ENCODE measurements at places on chromosomes 2 and 18. TPM values are rescaled to one million over a fixed set of nuclear protein-coding genes. Genes with fewer than 3 reads are reported as not detected.

DNA sequence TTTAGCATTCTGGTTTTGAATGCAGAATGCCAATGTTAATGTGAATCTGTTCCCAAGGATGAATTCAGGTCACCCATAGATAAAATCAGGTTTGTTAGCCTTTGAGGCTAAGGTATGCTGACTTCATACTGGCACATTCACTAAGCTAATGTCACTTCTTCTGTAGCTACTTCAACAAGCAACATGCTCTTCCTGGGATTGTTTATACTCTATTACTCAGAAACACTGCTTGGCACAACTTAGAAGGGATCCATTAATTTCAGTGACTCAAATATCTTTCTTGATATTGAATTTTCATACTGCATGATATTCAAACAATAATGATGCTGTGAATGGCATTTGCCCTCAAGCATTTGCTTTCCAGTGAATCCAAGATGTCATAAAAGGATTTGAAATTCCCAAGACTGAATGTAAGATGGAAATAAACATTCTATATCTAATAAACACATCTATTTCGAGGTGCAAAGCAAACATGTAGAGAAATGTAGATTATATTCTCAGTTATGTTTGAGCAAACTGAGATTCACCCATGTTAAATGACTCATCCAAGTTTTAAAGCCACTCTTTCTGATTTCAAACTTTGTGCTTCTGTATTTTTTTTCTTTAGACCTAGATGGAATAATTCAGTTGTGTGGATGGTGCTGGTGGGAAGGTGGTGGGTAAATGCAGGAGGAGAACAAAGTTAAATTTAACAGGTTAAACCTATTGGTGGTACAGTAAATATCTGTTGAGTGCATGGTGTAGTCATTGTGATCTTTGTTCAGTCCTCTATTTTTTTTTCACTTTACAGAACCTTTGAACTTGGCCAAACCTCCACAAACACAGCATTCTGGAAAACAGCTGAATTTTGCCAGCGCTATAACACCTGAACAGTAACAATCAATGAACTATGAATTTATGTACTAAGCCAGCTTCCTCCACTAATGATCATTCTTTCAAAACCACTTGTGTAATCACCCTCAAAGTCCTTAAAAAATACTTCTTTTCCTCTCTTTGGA, 162.1 kb upstream of the XIRP2 start:
- DNase-seq, result no peak

- no peak for DNase-seq
Measured at GRCh38 chr2:226691255-226691654, 108.4 kb downstream of the IRS1 start.

DNA sequence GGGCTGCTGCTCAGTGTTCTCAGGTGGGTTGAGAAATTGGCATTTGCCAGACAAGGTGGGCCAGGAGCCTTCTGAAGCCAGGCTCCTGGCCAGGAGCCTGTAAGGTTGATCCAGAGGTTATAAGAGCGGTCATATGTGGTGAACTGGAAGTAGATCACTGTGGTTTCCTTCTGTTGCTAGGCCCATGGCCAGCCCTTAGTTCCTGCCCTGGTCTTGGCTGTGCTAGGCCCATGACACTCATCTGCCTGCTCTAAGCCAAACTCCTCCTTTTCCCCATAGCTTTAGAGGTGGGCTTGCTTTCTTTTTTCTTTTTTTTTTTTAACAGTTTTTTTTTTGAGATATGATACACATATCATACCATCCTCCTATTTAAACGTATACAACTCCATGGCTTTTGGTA, 5.0 kb upstream of the MGAT5 start:
- no peak for DNase-seq

The SLC14A1 gene
- polyA plus RNA-seq, result 0.81 TPM

The FBXO15 gene
- polyA plus RNA-seq, result 0.69 TPM

Measured in hepatocyte (in vitro differentiated cells).